ENCODE measurements at places on chromosomes 7 and 10.

DNA sequence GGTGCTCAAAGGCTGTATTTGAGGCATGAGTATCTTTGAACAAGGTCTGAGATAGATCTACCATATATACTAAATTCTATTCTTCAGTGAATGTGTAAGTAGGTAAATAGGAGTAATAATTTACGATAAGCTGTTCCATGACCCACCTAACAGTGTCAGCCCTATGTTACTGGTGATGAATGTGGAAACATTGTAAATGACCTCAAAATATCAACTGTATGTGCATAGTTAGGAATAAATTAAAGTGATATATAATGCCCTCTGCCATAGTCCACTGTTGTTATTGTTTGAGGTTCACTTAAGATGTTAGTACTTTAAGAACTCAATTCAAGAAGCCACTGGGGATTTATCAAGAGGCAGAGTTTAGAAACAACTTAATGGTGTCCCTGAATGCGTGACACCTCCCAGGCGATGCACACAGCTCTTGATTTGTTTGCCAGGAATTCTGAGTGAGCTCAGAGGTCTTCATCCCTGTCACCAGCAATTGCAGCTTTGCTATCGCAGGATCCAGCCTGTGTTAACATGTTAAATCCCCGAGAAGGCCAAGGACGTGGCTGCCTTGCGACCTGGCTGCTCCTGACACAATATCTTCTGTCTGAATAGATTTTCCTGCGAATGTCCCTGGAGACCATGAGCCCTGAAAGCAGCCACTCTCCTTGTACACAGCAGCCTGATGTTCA lies 104.9 kb downstream of the KLF6 start:
- DNase-seq: no peak

GRCh38 chr7:7490003-7490402 lies 45.7 kb downstream of the COL28A1 start:
- DNase-seq: no peak

DNA sequence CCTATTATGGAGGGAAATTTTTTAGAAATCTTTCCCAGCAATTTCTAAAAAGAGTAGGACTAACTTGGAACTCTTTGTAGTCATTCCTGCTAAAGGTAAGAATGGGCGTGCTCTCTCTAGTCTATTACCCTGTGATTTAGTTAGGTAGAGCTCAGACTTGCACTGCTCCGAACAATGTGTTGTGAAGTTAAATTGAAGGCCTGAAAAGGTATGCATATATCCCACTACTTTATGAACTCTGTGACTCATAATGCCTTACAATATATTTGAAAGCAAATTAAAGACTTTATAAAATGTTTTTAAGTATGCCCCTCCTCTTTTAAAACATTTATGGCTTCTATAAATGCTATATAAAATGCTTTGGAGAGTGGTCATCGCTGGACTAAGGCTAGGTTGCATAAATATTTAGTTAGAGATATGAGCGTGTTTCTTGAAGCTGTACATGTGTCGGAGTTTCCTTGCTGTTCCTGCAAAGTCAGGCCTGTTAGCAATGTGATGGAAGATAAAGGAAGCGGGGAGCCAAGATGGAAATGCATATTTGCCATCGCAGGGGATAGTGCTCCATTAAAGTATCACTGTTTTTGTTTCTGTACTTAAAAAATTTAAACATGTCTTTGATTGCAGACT lies 761.4 kb downstream of the LRMDA start:
- no peak for DNase-seq

DNA sequence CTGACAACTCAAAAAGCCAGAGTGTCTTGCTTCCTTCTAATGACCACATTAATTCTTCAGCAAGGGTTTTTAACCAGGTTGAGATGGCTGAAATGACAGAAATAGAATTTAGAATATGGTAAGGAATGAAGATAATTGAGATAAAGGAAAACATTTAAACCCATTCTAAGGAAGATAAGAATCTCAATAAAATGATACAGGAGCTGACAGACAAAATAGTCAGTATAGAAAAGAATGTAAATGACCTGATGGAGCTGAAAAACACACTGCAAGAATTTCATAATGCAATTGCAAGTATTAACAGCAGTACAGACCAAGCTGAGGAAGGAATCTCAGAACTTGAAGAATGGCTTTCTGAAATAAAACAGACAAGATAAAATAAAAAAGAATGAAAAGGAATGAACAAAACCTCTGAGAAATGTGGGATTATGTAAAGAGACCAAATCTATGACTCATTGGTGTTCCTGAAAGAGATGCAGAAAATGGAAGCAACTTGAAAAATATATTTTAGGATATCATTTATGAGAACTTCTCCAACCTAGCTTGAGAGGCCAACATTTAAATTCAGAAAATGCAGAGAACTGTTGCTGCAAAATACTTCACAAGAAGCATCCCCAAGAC lies 87.1 kb downstream of the SAMD9 start:
- DNase-seq: no peak

DNA sequence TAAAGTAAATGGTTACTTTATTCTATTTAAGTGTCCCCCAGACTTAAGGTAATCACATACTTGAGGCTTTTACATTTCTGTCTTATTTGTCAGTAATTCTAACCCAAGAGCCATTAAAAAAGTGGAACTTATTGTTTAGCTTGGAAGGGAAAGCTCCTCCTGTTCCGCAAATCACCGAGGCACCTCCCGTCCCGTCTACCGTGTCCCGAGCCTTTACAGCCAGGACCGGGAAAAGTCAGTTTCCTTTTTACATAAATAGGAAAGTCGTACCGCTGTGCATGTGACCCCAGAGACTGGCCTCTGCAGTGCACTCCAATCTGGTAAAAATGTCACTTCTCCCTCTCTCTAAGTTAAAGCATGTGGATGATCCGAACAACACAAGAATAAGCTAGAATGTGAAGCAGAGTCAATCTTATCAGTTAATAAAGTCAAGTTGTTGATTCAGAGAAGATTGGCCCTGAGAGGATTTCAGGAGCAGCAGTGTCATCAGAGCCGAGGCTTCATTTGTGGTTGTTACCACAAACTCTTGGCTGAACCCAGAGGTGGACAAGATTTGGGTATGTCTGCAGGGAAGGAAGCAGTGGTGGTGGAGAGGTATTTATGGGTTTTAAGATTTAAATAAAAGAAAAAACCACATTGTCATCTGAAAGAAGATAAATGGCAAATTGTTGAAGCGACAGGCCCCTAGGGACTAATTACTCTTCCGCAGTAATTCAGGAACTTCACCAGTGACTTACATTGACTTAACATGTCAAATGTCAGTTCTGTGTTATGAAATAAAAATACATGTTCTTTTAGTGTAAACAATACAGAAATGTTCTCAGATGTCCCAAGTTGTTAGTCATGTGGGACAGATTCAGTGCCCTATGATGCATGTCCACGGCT lies 316.6 kb upstream of the ZNF32 start:
- DNase-seq: no peak

GRCh38 chr7:109256762-109257560 lies 687.3 kb downstream of the DNAJB9 start:
- no peak for DNase-seq

GRCh38 chr7:8434290-8435002 lies 1.0 kb downstream of the NXPH1 start:
- no peak for DNase-seq

GRCh38 chr7:48096273-48096672 lies 7.2 kb downstream of the UPP1 start:
- DNase-seq: no peak

GRCh38 chr7:132257253-132257652 lies 319.0 kb downstream of the PLXNA4 start:
- DNase-seq: no peak

DNA sequence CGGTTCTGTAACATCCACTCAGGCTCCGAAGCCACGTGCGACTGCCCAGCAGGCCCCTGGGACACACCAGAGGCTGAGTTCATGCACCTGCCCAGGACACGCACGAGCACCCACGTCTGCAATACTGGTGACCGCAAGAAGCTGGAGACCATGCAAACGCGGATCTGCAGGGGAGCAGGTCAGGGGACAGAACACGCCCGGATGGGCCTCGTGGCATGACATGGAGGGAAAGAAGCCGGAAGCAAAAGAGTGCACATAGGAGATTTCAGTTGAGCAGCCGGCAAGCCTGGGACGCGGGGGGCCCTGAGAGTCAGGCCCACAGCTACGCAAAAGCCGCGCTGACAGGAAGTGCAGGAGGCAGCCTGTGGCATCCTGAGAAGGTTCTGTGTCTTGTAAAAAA lies 73.7 kb downstream of the FOXL3 start:
- peak; percentile 26 for DNase-seq

DNA sequence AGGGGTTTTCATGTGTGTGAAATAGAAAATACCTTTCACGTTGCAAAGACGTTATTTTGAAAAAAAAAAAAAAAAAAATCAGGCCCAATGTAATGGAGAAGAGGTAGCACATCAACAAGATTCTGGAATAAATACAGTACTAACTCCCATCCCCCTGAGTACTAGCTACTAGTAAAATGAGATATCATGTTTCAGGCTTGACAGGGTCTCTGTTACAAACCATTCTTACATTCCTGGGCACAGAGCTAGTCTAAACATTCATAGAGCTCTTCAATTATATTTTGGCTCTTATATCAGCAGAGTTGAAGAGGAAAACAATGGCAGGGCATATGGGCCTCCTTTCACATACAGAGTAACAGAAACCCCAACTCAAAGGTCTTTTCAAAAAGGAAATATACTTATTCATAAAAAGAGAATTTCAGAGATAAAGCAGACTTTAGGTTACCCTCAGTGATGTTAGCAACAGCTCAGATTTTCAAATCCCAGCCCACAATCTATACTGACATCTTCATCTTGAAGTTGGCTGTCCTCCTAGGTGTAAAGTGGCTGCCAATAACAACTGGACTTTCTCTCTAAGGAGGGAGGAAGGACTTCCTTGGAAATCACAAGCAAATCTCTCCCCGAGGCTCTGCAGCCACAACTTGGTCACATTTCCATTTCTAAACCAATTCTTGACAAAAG lies 18.6 kb downstream of the C7orf33 start:
- DNase-seq: no peak

DNA sequence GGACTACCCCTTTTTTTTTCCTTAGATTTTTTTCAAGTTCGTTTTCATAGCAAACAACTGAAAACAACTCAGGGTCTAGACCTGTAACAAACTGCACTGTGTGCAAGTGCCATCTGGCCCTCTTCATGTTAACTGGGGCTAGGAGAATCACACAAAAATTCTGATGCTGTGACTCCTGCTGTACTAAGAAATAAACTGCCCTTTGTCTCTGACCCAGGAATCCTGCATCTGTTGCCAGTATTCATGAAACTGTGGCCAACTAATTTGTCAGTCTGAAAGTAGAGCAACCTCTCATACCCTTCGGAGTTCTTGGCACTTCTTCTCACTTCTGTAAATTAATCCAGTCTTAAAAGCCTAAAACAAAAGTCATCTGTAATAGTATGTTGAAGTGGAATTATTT lies 218.4 kb upstream of the PCDH15 start:
- no peak for DNase-seq

DNA sequence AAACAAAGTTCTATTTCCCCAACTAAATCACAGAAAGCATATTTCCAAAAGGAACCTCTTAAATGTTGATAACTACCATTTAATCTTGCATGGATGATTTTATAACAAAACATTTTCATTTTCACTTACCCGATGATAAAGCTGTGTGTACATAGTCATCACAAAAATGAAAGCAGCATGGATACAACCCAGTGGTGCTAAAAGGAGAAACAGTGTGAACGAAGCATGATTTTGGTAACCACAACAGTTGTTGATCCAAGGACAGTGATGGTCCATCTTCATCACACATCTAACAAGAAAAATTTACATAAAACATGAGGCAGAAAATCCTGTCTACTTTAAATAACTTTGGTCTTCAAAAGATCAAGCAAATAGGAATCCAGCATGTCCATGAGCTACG lies 4.7 kb downstream of the ZDHHC6 start:
- no peak for DNase-seq

- DNase-seq: no peak
Measured at GRCh38 chr7:10789170-10789569, 184.5 kb upstream of the PHF14 start.

DNA sequence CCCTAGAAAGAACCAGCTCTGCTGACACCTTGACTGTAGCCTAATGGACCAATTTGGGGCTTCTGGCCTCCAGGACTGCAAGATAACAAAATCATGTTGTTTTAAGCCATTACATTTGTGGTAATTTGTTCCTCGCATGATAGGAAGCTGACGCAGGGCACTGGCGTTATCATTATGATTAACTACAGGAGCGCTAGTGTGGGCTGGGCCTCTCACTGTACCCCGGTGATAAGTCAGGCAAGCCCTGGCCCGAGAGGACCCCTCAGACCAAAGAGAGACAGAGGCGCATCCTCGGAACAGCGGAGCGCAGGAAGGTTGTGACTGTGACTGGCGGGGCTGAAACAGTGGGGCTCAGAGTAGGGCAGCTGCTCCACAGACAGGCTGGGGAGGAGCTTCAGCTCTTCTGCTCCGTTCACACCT lies 150.3 kb upstream of the CHST15 start:
- no peak for DNase-seq

- DNase-seq: no peak
Measured at GRCh38 chr7:41652267-41652666, 50.6 kb downstream of the INHBA start.

GRCh38 chr10:119207713-119208552 lies 562 bp downstream of the GRK5 start:
- no peak for DNase-seq

GRCh38 chr10:78736926-78737630 lies 331.7 kb upstream of the ZMIZ1 start:
- no peak for DNase-seq

- no peak for DNase-seq
Measured at GRCh38 chr7:142867398-142868187, 12.7 kb downstream of the EPHB6 start.

DNA sequence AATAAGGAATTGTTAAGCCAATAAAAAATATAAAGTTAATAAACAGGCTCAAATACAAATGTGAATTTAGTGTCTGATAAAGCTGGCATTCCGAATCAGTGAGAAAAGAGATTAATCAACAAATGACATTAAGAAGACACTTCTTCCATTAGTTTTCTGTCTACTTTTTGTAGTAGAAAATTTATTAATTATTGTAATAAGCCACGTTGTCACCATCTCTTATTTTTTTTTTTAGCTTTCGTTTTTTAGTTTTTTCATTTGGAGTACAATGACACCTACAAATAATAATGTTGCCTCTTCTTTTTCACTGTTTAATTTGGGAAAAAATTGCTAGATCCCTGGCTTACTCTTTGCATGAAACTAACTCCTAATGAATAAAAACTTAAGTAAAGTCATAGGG lies 46.8 kb upstream of the STEAP1B start:
- DNase-seq: no peak

DNA sequence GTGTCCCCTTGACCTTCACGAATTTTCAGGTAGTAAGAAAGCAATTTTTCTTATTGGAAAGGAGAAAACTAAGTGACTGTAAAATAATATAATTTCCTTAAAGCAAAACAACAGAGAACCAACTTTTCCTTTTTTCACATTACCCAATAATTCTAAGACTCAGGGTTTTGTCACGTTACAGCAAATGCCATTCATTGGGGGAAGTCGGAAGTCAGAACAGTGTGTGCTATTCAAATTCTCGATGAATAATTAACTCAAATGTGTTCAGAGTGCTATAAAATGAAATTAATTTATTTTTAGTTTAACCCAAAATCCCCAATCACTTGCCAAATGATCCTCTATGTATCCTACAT lies 40.0 kb downstream of the DIP2C start:
- no peak for DNase-seq

- DNase-seq: peak; percentile 61
Measured at GRCh38 chr10:3668276-3668965, 116.6 kb downstream of the KLF6 start.

- no peak for DNase-seq
Measured at GRCh38 chr7:122056977-122057376, 87.1 kb downstream of the AASS start.

Data from CD4-positive, alpha-beta T cell (primary cell).